ENCODE measurements at places on chromosomes 16 and 17.
A peak's percentile ranks its signal among the peaks of the same experiment; 100 is the strongest.

GRCh38 chr16:3879258-3879886, 1.1 kb downstream of the CREBBP start:
- DNase-seq: no peak

DNA sequence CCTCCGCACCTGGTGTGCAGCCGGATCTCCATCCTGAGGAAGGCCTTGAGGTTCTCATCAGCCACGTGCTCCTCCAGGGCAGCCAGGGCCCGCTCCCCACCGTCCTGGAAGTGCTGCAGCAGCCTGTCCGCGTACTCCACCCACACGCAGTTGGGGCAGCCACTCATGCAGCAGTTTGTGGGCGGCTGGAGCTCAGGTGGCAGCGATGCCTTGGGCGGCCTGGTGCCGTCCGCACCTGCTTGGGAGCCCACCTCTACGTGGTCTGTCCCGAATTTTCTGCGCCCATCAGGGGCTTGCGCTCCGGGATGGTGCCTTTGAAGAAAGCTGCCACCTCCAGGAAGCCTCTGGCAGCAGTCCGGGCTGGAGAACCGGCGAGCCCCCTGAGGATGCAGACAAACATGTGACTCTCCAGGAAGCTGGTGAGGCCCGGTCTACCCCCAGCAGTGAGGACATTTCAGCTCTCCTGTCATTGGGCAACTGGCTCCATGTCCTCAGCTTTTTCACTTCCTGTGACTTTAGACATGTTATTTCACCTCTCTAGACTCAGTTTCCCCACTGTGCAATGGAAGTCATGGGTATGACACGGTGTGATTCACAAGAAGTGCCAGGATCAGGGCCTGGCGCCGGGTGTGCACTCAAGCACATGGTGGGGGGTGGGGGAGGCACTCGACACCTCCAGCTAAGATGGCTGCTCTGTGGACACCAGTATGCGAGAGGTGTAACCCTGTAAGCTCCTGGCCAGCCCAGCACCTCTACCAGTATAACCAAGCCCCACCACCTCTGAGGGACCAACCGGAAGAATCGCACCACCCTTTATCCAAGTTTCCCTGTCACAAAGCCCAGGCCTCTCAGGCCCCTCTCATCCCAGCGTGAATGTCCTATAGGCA, 957 bp downstream of the OXLD1 start:
- DNase-seq: peak; percentile 18

- DNase-seq: no peak
Observed at GRCh38 chr17:68034452-68034776, 1.1 kb upstream of the KPNA2 start.

DNA sequence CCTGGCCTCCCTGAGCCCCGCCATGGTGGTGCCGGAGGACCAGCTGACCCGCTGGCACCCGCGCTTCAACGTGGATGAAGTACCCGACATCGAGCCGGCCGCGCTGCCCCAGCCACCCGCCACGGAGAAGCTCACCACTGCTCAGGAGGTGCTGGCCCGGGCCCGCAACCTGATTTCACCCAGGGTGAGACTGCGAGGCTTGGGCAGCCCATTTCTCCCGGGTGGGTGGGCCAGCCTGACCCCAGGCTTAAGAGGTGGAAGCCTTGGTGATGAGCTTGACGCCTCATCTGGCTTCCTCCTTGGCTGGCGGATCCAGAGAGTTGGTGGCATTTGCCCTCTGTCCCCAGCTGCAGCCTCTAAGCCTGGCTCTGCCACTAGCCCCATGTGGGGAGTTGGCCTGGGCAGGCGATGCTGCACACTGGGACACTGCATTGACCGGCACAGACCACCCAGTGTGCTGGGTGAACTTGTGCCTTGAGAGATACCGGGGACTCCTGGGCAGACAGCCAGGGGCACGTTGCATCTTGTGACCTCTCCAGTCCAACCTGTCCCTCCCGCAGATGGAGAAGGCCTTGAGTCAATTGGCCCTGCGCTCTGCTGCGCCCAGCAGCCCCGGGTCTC, 3.0 kb downstream of the CDT1 start:
- DNase-seq: no peak

DNA sequence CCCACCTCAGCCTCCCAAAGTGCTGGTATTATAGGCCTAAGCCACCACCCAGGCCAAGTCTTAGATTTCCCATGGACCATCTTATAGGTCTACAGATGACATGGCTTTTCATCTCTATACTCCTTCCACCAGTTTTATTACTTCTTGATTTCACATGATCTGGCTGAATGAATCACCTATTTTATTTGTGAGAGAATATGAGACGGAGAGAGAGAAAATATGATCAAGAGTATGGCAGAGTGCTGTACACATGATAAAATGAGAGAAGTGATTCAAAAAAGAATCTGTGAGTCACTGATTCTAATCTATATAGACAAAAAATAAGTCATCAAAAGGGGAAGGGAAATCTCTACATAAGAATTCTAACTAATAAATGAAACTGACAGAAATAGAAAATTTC, 13.7 kb downstream of the ACSM1 start:
- DNase-seq: no peak

DNA sequence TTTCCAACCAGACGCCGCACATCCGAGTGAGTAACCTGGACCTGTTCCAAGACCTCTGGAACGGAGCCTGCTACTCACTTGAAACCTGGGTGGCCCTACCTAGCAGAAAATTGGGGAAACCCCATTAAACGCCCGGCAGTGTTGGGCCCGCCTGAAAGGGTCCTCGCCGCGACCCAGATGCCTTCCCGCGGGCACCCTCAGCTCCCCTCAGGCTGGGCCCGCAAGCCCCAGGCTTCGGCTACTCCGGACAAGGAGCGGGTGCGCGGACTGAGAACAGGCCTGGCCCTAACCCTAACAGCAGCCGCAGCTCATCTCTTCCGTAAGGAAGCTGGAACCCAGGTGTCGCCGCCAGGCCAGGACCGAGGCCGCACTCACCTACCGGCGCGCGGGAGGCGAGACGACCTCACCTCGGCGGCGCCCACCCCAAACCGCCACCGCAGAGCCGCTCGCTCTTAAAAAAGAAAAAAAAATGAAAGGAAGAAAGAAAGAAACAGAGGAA, 344 bp downstream of the PSME3IP1 start:
- peak; percentile 73 for DNase-seq

GRCh38 chr17:5416901-5417300, 2.6 kb downstream of the NUP88 start:
- DNase-seq: no peak

GRCh38 chr17:43365356-43365755, 33.4 kb upstream of the ARL4D start:
- DNase-seq: no peak

GRCh38 chr17:21508211-21508610, 132.1 kb downstream of the KCNJ12 start:
- no peak for DNase-seq

- DNase-seq: no peak
Observed at GRCh38 chr17:81000631-81001357, 9.2 kb downstream of the CHMP6 start.
